HFFc6 (cell line): ENCODE measurements at places on chromosomes 4 and X.
A peak's percentile ranks its signal among the peaks of the same experiment; 100 is the strongest.

- DNase-seq, result no peak
- H3K4me3 ChIP-seq, result no peak overlapping the region
- no peaks in the 10 kb centered on the region; the same call in 1 of the 2 replicates for H3K27me3 ChIP-seq
- H3K4me1 ChIP-seq, result no peaks in the 10 kb centered on the region
Observed at GRCh38 chr4:71777891-71778290, 6.0 kb downstream of the GC start.

DNA sequence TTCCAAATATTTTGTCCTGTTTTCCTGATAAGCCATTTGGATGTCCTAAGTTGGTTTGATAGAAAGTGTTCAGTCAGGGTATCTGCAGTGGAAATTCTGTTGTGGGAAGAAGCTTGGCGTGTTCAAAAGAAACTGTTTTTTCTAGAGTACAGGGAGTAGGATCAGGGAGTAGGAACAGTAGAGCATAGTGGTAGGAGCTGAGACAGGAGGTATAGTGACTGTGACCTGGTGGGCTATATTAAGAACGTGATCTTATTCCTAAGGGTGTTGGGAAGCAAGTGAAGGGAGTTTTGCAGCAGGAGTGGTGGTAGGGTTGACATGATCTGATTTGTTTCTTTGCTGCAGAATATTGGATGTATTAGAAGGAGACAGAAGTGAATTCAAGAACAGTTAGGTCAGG, 348.2 kb downstream of the BMPR1B start:
- no peaks in the 10 kb centered on the region for H3K36me3 ChIP-seq
- no peak overlapping the region for H3K27ac ChIP-seq
- peaks cover 4% of the 10 kb centered on the region; the same call in 1 of the 2 replicates for H3K27me3 ChIP-seq
- peaks cover 8% of the 10 kb centered on the region; the same call in 1 of the 2 replicates for H3K4me1 ChIP-seq
- H3K4me3 ChIP-seq, result no peak overlapping the region

DNA sequence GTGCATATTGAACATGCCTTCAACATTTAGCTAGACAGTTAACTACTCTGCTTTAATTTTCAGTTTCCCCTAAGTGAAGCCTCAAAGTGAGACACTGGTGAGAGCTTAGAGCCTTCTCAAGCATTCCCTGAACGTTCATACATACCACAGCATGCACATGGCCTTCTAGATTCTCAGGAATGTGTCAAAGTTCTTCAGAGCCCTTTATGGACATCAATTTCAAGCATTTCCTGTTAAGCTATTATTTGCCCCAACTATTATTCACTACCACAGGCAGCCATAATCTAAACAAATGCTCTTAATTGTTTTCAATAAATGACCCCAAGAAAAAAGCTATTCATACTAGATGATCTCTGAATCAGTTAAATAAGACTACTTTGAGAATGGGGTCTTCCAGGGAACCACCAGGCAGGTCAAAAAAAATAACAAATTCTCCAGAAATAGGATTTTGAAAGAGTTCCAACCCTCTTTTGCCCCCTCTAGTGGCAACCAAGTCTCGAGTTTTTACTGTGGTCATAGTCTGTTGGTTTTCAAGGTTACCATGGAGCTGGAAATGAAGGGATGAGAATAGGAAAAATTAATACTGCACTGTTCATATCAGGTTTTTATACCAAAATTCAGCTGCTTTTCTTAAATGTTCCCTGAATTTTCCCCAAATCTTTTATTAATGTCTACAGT, 235.4 kb downstream of the RAB28 start:
- DNase-seq, result peak; percentile 38
- no peak overlapping the region for H3K27ac ChIP-seq
- no peak overlapping the region for H3K4me3 ChIP-seq
- H3K27me3 ChIP-seq, result no peaks in the 10 kb centered on the region
- H3K4me1 ChIP-seq, result no peaks in the 10 kb centered on the region
- peaks cover 13% of the 10 kb centered on the region; the same call in 1 of the 2 replicates for H3K36me3 ChIP-seq

DNA sequence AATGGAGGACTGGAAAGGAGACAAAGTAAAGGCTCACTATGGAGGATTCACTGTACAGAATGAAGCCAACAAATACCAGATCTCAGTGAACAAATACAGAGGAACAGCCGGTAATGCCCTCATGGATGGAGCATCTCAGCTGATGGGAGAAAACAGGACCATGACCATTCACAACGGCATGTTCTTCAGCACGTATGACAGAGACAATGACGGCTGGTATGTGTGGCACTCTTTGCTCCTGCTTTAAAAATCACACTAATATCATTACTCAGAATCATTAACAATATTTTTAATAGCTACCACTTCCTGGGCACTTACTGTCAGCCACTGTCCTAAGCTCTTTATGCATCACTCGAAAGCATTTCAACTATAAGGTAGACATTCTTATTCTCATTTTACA, 6.8 kb downstream of the FGB start:
- H3K27me3 ChIP-seq, result no peaks in the 10 kb centered on the region; the same call in none of the 2 replicates
- no peak overlapping the region for H3K27ac ChIP-seq
- H3K4me3 ChIP-seq, result no peak overlapping the region
- no peak for DNase-seq

- peaks cover 7% of the 10 kb centered on the region for H3K4me1 ChIP-seq
- DNase-seq, result peak; percentile 3
- H3K36me3 ChIP-seq, result peaks cover 5% of the 10 kb centered on the region; the same call in 1 of the 2 replicates
Observed at GRCh38 chrX:118974088-118974907, at the start of gene LONRF3. TSS of gene LONRF3 (plus strand) at chrX:118974618. CDS start at chrX:118974781, 163 bp downstream.
